ENCODE measurements at places on chromosomes 5 and 9.

DNA sequence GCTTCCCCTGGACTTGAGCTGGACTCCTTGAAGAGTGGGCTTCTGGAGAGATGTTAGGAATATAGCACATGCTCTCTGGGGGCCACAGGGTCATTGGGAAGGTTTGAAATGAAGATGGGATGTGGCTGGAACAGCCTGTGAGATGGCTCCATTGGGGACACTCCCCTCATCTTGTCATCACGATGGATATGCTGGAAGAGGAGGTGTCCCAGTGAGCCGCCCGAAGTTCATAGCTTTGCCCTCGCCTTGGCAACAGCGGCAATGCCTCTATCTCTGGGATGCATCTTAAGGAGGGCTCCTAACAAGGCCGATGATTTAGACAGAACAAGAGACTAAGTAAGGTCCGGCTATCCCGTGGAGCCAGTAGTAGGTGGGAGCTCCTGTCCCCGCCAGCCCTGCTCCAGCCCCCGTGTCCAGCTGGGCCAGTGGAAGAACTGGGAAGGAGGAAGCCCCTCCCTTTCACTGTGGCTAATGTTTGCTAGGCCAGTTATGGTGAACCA, 23.9 kb downstream of the AMBP start:
- DNase-seq: no peak

GRCh38 chr9:80025796-80026520, 454.2 kb downstream of the TLE4 start:
- no peak for DNase-seq

GRCh38 chr9:101536938-101537337, 3.3 kb downstream of the RNF20 start:
- DNase-seq: peak; percentile 31

- no peak for DNase-seq
Observed at GRCh38 chr5:44774279-44774880, 34.4 kb upstream of the MRPS30 start.

GRCh38 chr5:81533629-81534405, 139.9 kb upstream of the ACOT12 start:
- DNase-seq: no peak

DNA sequence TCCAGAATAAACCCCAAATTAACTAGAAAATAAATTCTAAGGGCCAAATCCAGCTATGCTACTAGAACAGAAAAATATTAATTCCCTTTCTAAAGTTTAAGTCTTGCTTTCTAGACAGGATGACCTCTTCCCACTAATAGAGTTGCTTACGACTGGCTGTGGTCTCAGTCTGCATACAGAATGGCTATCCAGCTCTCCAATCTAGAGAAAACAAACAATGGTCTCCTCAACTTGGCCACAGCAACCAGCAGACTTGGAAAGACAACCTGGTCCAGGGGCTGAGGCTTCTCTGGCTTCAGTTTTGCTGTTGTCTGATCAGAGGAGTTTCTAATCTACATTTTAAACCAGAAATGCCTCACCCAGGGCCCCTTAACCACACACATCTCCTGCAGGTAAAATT, 28.9 kb downstream of the RASEF start:
- no peak for DNase-seq

DNA sequence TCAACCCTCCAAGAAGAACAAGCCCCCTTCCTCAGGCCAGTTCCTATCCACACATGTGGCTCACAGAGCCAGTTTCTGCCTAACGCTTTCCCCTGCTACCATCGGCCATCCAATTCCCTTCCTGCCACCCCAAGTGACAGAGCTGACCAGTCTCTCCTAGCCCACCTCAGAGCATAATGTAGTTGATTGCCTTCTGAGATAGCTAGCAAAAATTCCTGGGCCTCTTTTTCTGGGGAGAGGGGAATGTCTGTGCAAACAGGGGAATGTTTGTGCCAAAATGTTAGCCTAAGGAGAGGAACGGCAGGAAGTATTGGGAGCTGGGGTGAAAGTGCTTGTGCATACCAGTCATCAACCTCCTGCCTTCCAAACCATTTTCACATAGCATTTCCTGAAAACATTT, 157.0 kb downstream of the PJA2 start:
- no peak for DNase-seq

GRCh38 chr5:35803191-35803651, 53.5 kb upstream of the IL7R start:
- no peak for DNase-seq

DNA sequence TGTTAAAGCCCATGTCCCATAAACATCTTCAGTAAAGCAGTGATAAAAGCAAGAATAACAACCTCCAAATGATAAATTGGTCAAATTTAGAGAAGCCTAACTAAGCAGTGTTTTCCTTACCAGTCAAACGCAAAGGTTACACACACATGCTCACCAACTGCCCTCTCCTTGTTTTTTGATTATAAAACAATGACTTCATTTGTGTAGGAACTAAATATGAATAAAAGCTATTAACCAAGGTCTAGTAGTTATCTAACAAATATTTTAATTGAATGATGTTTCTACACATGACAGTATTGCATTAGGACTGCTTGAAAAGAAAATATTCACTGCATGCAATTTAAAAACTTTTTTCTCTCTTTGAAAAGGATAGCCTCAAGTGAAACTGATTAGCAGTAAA, 36.7 kb downstream of the PCA3 start:
- DNase-seq: no peak

- DNase-seq: no peak
Observed at GRCh38 chr9:116724123-116724522, 37.0 kb downstream of the TRIM32 start.

- no peak for DNase-seq
Observed at GRCh38 chr5:94793816-94794198, 175.3 kb downstream of the SLF1 start.

- no peak for DNase-seq
Observed at GRCh38 chr5:17106521-17106920, 110.9 kb upstream of the BASP1 start.

GRCh38 chr5:120016717-120017382, 387.5 kb downstream of the FAM170A start:
- no peak for DNase-seq

GRCh38 chr5:32042551-32042961, 131.6 kb downstream of the GOLPH3 start:
- no peak for DNase-seq

DNA sequence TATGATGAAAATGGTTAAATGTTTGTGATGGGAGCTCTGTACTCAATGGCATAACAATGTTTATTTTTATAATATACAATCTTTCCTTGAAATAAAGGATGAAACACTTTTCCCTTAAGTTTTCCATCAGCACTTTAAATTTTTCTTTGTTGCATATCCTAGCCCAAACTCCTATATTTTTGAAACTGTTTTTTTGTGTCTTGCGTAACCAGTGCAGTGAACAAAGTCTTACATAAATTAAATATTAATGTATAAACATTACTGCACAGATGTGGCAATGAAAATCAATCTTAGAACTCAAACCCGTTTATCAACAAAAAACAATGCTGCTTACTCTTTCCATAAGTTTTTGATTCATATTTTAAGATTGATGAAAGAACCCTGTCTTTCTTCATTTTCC, 34.1 kb upstream of the IL31RA start:
- no peak for DNase-seq

- no peak for DNase-seq
Observed at GRCh38 chr9:81632599-81632998, 56.7 kb downstream of the TLE1 start.

- no peak for DNase-seq
Observed at GRCh38 chr5:50733741-50734140, 67.3 kb downstream of the PARP8 start.

DNA sequence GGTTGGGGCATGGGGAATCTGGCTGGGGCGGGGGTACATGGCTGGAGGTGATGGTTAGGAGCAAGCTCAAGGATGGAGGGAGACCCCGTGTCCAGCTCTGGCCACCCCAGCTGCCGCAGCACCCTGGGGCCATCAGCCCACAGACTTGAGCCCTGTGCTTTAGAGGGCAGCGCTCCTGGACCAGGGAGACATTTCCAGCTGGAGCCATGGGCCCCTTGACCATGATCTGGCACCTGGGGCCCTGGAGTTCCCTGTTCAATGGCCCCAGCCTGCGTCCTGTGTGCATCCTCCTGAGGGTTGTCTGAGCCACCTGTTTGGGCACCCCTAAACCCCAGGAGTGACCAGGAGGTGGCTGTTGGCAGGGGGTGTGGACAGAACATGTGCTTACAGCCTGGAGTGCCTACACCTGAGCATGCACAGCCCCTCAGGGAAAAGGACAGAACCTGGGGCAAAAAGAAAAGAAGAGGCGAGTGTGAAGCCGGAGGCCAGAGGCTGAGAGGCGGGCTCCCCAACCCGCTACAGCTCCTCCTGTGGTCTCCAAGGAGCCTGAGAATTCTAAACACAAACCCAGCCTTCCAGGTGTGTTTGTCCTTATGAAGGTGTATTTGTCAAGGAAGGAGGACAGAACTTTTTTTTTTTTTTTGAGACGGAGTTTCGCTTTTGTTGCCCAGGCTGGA, 126.7 kb downstream of the C9orf50 start:
- DNase-seq: no peak

- no peak for DNase-seq
Observed at GRCh38 chr5:121737120-121737519, 114.6 kb upstream of the FTMT start.

DNA sequence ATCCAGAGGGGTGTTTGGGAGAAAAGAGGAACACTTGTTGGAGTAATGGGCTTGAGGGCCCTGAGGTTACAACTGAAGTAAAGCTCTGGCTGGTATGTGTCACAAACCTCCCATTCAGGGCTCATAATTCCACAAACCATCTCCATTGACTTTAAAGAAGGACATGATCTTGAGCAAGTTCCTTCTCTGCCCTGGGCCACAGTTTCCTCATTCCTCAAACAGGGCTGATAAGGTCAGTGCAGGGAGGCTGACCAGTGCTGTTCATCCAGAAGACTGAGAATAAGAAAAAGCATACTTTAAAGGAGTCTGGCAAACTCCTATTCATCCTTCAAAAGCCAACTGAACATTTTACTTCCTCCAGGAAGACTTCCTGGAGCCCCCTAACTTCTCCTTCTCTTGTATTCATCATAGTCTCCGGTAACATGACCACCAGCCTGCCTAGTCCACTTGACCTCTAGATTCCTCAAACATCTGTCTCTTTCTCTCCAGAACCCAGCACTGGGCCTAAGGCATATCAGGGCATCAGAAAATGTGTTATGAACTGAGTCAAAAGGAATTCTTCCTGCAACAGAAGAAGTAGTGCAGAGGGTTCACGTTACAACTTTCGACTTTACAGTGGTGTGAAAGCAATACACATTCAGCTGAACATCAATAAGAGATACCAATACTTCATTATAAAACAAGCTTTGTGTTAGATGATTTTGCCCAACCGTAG, 20.7 kb upstream of the PTPN3 start:
- DNase-seq: no peak

DNA sequence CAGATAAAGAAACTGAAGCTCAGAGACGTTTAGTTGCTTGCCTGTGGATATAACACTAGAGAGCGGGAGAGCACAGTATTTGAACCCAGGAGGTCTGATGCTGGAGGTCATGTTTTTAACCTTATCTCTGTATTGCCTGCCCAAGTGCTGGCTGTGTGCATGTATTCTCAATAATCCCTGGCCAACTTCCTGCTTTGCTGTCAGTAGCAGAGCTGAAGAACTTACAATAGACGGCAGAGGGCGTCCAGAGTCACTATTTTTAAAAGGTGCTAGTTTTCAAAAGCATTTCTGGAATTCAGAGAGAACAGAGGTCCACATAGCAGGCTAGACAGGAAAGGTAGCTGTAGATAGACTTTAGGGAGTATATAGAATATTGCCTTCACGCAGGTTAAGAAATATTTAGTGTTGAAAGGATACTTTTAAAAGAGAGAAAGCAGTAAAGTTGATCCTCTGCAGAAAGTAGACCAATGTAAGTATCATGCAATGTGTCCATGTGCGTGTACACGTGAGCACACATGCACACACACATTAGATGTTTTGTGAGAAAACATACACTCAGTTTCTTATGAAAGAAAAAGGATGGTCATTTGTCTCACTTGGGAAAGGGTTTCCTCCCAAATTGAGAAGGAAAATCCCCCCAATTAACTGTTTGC, 46.3 kb downstream of the PTCD2 start:
- peak; percentile 34 for DNase-seq

DNA sequence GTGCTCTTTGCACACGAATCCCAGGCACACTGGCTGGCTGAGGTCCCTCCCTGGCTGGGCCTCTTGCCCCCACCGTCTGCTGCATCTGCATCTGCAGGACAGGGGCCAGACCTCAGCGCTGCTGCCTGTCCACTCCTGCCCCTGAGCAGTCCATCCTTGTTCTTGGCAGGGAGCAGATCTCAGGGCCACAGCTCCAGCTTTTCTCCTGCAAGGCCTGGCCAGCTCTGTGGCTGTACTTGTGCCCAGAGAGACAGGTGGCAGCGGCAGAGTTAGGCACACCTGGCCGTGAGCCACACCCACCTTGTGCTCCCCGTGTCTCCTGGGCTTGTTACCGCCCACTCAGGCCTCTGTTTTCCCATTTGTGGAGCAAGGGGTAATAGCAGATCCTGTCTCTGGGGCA, 13.9 kb downstream of the NEK6 start:
- DNase-seq: no peak

GRCh38 chr5:14250748-14251701, 107.9 kb downstream of the TRIO start:
- no peak for DNase-seq

GRCh38 chr5:136655468-136655867, 290.1 kb upstream of the TRPC7 start:
- DNase-seq: no peak

DNA sequence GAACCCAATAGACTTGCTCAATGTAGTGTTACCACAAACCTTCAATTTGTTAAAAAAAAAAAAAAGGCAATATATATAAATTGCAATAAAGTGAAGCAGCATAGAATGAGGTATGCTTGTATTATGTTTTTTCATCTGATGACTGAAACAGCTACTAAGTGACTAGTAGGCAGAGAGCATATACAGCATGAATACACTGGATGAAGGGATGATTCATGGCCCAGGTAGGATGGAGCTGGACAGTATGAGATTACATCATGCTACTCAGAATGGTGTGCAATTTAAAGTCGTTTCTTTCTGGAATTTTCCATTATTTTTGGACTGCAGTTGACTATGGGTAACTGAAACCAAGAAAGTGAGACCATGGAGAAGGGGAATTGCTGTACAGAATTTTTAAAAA, 161.2 kb downstream of the GNA14 start:
- DNase-seq: no peak

DNA sequence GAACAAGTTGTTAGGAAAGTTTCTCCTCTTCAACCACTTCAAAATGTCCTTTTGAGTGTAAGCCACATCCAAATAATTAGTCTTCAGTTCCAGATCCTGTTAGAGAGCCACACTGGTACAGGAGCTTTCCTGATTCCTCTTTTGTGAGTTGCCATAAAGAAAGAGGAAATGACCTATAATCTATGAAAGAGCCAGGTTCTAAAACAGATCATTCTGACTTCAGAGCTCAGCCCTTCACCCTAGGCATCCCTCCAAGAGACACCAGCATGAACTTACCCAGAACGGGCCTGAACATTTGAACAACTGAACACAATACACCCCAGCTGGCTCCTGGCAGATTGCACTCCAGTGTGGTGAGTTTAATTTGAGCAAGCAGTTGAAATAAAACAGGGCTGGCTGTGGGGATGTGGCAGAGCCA, 25.7 kb downstream of the SLC1A1 start:
- no peak for DNase-seq

GRCh38 chr9:14296495-14297113, 17.3 kb downstream of the NFIB start:
- DNase-seq: no peak

GRCh38 chr5:145510769-145511168, 324.4 kb downstream of the PRELID2 start:
- DNase-seq: no peak

- no peak for DNase-seq
Observed at GRCh38 chr5:31377274-31377946, 154.5 kb downstream of the DROSHA start.

GRCh38 chr9:130501639-130502038, 56.9 kb downstream of the ASS1 start:
- DNase-seq: no peak

GRCh38 chr9:103169798-103170197, 174.7 kb downstream of the CYLC2 start:
- no peak for DNase-seq

Data from stimulated activated CD4-positive, alpha-beta T cell treated with anti-CD3 and anti-CD28 coated beads, Interleukin-15, amount 100 ng/mL, for 24 hours (primary cell).